ENCODE measurements at places on chromosomes 3 and 15.

DNA sequence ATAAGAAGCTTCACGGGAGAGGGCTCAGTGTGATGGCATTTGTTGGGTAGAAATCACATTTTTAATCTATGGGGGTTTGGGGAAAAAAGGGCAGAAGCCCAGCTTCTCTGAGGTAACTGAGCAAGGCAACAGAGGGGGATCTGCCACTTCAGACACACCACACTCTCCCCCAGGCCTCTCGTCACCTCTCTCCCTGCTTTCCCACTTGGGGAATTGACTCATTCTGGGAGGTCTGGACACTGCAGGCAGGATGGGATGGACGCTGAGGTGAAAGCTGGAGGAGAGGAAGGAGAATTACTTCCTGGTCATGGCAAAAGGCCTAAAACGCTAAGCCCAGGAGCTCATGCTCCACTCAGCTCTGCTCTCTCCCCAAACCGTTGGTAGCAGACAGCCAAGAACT is 33.2 kb downstream of the MYO5C start:
- no peak for ATAC-seq

GRCh38 chr15:93823971-93824913 is 407.1 kb upstream of the MCTP2 start:
- ATAC-seq, result no peak

- ATAC-seq, result no peak
Measured at GRCh38 chr15:65945616-65946015, 76.3 kb downstream of the RAB11A start.

- no peak for ATAC-seq
Measured at GRCh38 chr15:75053748-75054125, 30.3 kb downstream of the PPCDC start.

DNA sequence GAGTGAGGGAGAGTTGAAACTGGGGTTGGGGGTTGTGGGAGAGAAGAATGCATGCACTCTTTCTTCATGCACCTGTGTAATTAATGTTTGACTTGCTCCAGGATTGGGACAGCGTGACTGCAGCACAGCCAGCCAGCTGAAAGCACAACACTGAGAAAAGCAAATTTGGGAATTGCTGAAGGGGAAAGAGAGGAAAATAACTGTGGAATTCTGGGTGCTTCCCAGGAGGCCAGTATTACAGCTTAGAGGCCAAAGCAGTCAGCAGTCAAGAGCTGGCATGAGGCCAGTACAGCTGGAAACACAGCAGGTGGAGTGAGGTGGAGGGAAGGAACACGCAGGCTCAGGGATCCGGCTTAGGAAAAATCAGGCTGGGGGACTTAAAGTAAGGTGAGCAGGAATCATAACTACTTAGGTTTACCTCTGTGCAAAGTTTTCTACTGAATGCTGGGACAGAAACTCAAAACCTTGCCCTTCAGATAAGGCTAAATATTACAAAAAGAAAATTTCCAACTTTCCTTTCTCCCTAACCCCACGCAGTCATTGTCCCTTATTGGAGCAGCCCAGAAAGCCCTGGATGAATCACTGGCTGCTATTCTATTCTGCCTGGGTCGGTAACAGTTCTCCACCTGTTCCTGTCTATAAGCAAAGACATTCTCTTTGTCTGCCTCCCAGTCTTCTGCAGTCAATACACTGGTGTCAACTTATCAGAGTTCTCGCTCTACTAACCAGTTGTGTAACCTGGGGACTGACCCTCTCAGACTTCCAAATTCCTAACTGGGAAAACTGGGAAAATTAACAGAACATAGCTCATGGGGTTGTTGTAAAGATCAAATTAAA is 167.2 kb downstream of the MAGI1 start:
- no peak for ATAC-seq

Data from activated CD4-positive, CD25-positive, alpha-beta regulatory T cell treated with anti-CD3 and anti-CD28 coated beads, Interleukin-2, amount 50 U/mL, for 24 hours (primary cell).